Kidney epithelial cell (primary cell): ENCODE measurements at places on chromosomes 6 and 20. TPM values are rescaled to one million over a fixed set of nuclear protein-coding genes. Genes with fewer than 3 reads are reported as not detected.

GRCh38 chr6:68649669-68650068 is 14.6 kb downstream of the ADGRB3 start:
- no peak for DNase-seq

DNA sequence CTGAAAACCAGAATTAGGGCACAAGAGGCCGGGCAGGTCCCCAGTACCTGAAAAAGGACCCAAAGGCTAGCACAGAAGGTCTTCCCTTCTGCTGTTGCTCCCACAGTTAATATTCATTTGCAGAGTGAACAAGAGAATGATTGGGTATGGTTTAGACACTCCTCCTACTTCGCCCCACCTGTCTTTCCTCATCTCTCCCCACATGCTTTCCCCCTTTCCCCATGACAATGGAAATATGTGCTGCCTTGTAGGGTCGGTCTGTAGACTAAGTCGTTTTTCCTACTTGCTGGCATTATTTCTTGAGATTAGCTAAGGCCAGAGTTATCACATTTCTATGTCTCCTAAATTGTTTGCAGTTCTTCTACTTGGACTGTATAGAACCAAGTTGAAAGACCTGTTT is 181.9 kb downstream of the PDE7B start:
- no peak for DNase-seq

BHLHE23 gene
- not detected in 2 replicates for total RNA-seq

GRCh38 chr6:140271759-140272377 is 897.4 kb upstream of the CITED2 start:
- DNase-seq = no peak

- DNase-seq = no peak
Observed at GRCh38 chr20:62698231-62698630, 10.4 kb upstream of the NTSR1 start.
